ENCODE measurements at places on chromosomes 7 and 10.
A peak's percentile ranks its signal among the peaks of the same experiment; 100 is the strongest.

DNA sequence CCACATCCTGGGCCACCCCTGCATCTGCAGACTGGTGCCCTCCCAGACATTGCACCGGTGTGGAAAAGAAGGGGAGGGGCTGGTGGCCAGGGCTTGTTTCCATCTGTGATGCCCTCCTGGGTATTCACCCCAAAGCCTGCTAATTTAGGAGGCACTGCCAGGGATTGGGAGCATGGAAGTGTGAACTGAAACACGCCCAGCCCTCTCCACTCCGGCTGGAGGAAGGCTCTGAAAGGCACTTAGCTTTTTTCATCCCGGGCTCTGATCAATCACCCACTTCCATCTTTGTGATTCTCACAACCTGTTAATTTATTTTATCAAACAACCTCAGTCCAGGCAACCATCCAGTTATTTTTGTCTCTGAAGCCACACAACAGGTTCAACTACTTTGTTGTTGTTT lies 20.9 kb upstream of the CPXM2 start:
- no peak for DNase-seq

- DNase-seq = no peak
These were observed 49.3 kb downstream of the JAKMIP3 start for GRCh38 chr10:132114953-132115520.

DNA sequence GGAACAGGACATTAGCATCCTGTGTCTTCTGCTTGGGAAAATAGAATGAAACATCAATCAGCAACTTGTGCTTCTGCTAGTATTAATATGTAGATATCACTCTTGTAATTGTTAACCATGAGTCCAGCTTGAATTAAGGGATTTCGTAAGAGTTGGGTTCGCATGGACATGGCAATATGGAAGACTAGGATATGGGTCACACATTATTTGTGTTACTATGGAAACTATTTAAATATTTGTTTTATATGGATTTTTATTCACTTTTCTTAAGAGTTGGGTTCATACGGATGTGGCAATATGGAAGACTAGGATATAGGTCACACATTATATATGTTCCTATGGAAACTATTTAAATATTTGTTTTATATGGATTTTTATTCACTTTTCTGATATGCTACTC lies 24.5 kb downstream of the TNPO3 start:
- DNase-seq = no peak

- DNase-seq = peak; percentile 28
These were observed 20.4 kb downstream of the GRID2IP start for GRCh38 chr7:6530626-6531491.

DNA sequence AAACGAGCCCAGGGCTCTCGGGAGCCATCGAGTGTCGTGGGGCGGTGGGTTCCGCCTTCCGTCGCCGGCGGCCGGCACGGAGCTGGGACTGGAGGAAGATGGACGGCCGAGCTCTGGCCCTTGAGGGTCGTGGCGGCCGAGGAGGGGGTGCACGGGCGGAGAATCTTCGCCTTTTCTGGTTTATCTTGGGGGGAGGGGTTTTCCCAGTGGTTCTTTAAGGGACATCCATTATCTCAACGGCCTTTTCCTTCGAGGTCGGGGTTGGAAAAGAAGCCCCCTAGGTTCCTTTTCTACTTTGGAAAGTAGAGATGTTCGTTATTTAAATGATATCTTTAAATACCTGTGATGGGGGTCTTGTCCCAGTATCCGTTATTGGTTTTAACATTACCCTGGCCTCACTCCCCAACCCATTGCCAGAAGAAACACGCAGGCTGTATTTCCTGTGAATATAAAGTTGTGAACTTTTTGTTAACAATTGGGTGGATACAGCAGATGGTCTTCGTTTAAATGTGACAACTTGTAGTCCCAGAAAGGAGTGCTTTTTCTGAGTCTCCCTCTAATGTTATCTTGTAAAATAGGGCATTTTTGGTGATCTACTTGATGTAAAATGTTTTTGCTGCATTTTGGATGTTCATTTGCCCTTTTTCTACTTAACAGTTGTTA lies 765 bp downstream of the CCAR1 start:
- peak; percentile 45 for DNase-seq

DNA sequence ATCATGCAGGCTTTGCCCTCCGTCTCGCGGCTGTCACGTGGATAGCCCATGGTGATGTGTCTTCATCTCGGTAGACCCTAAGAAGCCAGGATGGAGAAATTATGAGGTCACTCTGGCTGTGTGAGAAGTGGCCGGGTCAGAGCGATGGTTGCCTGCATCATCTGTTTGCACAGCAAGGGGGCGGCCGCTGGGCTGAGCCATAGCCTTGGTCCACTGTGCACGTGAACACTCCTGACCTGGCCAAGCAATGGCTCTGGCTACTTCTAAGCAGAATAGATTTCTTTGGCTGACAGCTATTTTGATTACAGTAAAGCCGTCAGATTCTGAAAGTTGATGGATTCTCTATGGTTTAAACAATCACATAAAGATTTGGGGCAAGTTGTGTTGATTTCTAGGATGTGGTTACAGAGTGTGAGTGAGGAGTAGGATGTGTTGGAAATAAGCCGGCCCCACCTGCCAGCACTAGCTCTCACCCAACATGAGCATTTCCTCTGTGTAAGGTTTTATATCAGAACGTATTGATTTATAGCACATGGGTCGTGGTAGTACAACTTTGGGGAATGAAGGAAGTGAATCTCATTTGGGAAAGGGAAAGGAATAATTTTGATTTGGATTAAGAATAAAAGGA lies 214.4 kb upstream of the GPR26 start:
- no peak for DNase-seq

GRCh38 chr7:22357311-22358175 lies 589 bp upstream of the RAPGEF5 start:
- DNase-seq = no peak

DNA sequence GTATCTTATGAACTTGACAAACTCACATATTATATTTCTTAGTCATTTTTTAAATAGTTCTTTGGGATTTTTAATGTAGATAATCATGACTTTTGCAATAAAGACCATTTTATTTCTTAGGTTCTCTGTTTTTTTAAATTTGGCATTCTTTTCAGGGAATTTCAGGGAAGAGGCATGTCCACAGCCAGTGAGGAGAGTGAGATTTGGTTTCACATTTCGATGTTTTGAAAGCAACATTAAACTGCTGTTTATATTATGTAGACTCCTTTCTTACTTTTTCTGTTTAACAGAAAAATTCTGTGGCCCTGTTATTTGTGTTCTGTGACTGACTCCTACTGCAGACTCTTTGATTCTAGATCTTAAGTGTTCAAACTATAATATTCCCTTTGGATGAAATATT lies 153.7 kb downstream of the FAM107B start:
- no peak for DNase-seq

- no peak for DNase-seq
These were observed 77.8 kb upstream of the IKZF1 start for GRCh38 chr7:50226669-50227068.

- DNase-seq = peak; percentile 82
These were observed 190.9 kb downstream of the REEP3 start for GRCh38 chr10:63711867-63712716.

DNA sequence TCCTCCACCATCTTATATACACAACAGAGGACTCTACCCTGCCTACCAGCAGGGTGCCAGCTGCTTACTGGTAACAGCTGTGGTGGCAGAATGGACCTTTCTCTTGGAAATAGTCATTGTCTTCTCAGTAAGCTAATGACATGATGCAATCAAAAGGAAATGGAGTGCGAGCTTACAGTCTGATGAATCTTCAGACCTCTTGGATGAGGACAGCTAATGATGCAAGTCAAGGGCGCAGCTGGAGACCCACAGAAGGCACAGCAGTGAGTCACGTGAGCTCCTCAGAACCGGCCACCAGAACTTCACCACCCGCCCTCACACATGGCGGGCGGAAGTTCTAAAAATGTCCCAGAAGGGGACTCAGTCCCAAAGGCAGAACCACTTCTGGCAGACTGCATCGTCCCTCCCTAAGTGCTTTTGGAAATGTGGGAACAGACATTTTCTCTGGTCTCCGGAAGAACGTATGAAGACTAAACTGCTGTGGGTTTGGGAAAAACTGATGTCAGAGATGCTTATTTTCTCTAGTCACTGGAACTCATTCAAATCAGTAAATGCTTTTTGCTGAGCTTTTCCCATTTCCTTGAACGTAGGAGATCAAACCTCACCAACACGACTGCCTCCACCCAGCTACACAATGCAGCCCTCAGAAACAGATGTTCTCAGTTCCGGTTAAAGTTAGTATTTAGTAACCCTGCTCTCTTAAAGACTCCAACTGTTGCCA lies 96.4 kb downstream of the FAS start:
- DNase-seq = peak; percentile 62

- DNase-seq = no peak
These were observed 160.6 kb downstream of the MLLT10 start for GRCh38 chr10:21694631-21695030.

DNA sequence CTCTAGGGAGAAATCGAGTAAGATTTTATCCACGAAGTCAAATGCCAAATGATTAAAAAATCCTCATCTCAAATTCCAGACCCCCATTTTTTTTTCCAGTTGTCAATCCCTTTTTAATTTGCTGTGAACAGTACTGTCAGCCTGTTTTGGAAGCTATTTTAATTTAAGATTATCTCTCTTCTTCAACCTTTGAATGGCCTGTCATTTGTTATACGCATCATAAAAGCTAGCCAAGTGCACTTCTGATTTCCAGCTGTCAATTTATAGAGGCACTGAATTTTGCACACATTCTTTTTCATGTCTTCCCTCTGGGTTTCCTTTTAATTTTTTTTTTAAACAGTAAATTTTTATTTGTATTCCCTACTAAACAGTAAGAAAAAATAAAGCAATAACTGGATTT lies 336.4 kb upstream of the HGF start:
- DNase-seq = no peak

- DNase-seq = peak; percentile 3
These were observed 937.1 kb downstream of the REEP3 start for GRCh38 chr10:64458306-64458705.

- peak; percentile 87 for DNase-seq
These were observed 11.2 kb upstream of the SLC35B4 start for GRCh38 chr7:134327896-134328295.

DNA sequence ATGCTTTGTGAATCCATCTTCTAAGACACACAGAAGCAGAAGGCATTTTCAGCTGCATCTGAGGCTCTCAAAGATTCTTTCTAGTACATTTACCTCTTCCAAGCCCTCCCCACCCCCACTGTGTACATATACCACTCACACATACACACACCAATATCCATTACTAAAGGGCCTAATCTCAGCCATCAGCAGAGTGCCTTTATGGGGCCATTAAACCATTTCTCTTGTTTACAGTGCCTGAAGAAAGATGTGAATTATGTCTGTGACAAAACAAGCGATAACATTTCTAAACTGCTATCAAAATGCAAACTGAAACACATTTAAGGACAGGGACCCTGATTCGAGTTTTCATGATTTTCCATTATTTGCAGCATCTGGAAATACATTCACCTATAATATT lies 40.0 kb downstream of the ETV1 start:
- no peak for DNase-seq

- no peak for DNase-seq
These were observed 519.5 kb downstream of the GRID1 start for GRCh38 chr10:85847085-85847484.

DNA sequence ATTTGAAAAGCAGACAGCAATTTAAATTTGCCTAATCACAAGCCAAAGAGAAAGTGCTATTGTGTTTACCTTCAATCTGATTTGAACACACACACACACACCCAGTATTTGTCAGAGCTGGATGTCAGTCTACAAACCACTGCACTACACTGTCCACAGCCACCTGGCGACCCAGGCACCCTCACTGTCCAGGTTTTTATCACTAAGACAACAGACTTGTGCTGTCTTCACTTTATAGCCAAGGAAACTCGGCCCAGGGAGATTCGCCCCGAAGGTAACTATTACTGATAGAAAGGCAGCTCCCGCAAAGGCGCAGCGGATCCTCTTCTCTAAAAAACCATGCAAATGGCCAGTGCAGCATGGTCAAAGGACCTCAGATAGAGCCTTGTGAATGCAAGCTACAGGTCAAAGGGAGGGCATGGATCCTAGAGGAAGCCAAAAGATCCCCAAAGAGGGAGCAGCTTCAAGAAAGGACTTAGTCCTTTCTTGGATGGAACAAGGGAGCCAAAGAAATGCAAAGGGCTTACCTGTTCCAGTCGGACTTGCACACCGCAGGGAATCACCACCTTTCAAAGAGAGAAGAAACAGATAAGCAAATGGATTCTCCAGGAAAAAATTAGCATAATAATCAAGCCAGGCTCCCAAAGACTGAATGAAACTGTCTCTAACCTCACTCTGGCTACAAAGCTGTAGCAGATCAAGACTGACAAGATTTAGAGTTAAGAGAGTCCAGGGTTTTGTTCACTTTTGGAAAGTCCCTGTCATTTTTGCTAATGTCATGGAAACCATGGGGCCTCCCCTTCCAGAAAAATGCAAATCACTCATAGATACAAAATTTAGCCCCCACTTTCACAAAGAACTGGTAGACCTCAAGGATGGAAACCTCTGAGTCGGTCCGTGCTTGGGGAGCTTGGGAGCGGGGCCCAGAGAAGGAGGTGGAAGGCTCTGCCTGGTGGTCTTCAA lies 101.1 kb downstream of the TNS3 start:
- DNase-seq = no peak

DNA sequence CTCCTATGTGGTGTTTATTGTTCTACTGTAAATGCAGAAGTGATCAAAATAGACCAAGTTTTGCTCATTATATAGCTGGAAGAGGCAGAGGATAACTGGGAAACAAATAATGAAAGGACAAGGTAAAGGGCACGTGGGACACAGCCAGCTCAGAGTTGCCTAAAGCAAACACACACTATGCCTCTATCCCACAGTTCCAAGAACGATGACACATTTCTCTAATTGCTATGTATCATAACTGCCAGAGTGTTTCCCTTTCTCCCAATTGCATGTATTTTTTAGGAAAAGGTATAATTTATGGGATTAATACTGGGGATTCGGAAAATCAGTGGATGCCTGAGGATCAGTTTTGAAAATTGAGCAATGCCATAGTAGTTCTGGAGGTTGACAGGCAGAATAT lies 49.0 kb downstream of the CCDC71L start:
- no peak for DNase-seq

DNA sequence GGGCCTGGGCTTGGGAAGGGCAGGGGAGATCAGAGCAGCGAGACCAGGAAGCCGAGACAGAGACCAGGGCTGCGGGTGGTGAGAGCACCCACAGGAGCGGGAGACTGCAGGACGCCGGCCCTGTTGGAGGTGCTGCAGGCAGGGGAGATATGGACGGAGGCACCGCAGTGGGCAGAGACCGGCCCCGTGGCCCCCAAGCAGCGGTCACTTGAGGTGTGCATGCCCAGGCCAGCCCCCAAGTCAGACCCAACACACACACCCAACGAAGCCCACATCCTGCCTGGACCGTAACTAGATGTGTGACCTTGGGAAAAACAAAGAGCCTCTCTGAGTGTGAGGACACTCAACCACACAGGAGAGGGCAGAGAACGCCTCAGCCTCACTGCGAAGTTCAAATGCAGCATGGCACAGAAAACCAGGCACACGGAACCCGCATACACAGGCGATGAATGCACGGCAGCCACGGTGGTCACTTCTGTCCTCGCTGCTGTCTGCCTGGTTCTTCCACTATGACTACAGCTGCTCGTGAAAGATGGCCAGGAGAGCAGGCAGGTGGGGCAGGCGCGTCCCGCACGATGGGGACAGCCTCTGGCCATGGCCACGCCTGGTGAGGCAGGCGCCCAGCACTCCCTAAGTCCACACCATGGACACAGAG lies 214.7 kb downstream of the MAD1L1 start:
- no peak for DNase-seq

GRCh38 chr10:60390224-60390626 lies 550 bp upstream of the ANK3 start:
- no peak for DNase-seq

Data from hematopoietic multipotent progenitor cell treated with erythropoietin and hydrocortisone succinate and interleukin-3 and kit ligand, for 6 days (in vitro differentiated cells).